ENCODE measurements at places on chromosomes 1 and 21.

- no peak for DNase-seq
These were observed 96.0 kb upstream of the GNG4 start for GRCh38 chr1:235745503-235746136.

DNA sequence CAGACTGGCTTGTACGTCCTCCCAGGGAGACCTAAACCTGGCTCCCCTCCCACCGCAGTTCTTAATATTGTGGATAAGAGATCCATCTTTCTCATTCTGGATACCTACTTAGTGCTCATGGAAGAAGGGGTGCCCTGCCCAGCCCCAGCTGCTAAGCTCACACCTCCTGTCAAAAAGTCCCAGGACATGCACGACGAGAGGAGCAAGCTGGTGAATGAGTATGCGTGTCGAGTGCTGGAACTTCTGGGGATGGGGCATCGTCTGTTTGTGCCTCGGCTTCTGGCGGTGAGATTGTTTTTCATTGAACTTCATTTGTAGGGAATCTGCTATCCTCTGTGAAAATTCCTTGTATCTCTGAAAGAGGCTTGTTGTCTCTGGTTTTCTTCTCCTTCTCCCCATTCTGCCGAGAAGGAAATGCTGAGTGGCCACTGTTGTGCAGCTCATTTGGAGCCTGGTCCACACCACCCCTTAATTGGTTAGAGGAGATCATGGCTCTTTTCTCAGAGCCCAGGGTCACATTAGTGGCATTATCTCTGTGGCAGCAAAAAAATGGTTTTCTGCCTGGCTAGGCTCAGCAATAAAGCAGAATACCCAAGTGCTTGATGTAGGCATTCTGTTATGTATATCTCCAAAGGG, 199.4 kb upstream of the CACYBP start:
- DNase-seq: no peak

DNA sequence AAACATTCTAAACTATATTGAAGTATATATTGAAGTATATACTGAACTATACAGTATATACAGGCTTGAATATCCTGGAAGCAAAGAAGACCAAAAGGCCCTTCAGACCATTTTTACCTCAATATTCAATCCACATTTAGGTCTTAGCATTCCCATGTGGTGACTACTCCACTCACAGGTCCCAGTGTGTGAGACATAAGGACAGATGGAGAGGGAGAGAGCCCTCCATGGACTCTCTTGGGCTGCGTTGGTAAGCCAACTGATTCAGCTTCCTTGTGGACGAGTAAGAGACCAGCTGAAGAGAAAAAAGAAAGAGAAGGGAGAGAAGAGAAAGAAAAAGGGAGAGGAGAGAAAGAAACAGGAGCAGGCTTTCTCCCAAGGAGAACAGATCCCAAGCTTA, 37.3 kb upstream of the ZRANB2 start:
- DNase-seq: no peak

GRCh38 chr1:157124855-157125254, 13.3 kb downstream of the ETV3 start:
- no peak for DNase-seq

- no peak for DNase-seq
These were observed 11.7 kb downstream of the TAGLN2 start for GRCh38 chr1:159913451-159914192.

- no peak for DNase-seq
These were observed 7.2 kb downstream of the C1orf116 start for GRCh38 chr1:207025146-207025880.

DNA sequence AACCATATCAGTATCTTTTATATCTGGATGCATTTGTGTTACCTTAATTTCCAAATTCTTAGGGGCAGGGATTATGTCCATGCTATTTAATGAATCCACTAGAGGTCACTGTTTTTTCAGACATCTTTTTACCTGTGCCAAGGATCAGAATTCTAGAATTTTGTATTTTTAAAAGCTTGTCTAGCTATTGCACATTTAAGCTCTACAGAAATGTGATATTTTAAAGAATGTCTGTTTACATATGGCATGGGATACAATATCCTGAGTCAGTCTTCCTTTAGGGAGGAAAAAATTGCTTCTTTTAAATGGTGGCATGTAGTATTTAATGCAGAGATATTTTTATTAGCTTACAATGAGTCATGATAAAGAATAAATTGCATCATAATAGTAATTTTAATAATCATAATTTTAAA, 11.3 kb downstream of the RPAP2 start:
- no peak for DNase-seq

- no peak for DNase-seq
These were observed 9.0 kb upstream of the SH3GLB1 start for GRCh38 chr1:86695400-86695799.

- DNase-seq: no peak
These were observed 72.8 kb upstream of the CD55 start for GRCh38 chr1:207248544-207249198.

- no peak for DNase-seq
These were observed 73.7 kb downstream of the TOR3A start for GRCh38 chr1:179155615-179156014.

- DNase-seq: peak; percentile 72
These were observed 72.7 kb downstream of the HUNK start for GRCh38 chr21:31945546-31945945.

DNA sequence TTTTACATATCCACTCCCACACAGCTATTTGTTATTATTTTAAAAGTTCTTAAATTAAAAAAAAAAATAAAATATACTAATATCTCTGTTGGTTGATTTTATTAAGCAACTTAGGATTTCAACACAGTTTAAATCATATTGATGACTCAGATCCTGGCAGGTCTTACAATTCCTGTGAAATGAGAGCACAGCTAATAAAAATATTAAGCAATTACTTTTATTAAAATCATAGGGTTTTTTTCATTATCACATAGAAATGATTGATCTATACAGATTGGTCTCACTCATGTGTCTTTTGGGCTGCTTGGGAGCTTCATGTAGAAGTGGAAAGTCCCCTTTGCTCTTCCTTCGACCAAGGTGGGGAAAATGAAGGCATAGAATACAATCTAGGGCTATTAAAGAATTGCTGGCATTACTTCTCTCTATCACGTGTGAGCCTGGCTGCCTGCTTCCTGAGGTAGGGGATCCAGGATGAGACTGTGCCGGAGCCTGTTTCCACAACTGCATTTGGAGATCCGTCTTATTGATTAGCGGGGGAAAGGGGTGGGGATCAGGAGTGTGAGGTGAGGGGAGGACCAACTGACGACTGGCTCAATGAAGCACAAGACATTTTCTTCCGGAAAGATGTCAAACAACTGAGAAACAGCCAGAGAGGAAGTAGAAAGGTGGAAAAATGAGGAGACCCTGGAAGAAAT, 858.0 kb downstream of the USP25 start:
- DNase-seq: no peak

GRCh38 chr1:51627672-51628071, 10.8 kb downstream of the OSBPL9 start:
- no peak for DNase-seq

DNA sequence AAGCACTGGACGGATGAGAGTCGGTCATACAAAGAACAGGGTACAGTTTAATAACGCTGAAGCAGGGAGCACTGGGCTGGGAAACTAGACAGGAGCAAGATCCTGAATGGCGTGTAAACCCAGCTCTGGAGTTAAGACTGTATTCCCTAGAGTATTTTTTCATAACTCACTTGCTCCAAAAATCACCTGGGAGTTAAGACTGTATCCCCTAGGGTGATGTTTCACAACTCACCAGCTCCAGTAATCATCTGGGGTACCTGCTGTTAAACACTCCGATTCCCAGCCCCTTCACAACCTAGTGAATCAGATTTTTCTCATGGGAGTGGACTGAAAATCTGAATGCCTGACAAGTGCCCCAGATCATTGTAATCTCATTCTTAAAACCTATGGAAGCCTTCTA, 123.2 kb downstream of the MAB21L3 start:
- DNase-seq: no peak

GRCh38 chr21:46393451-46393940, 65.2 kb upstream of the DIP2A start:
- DNase-seq: no peak

DNA sequence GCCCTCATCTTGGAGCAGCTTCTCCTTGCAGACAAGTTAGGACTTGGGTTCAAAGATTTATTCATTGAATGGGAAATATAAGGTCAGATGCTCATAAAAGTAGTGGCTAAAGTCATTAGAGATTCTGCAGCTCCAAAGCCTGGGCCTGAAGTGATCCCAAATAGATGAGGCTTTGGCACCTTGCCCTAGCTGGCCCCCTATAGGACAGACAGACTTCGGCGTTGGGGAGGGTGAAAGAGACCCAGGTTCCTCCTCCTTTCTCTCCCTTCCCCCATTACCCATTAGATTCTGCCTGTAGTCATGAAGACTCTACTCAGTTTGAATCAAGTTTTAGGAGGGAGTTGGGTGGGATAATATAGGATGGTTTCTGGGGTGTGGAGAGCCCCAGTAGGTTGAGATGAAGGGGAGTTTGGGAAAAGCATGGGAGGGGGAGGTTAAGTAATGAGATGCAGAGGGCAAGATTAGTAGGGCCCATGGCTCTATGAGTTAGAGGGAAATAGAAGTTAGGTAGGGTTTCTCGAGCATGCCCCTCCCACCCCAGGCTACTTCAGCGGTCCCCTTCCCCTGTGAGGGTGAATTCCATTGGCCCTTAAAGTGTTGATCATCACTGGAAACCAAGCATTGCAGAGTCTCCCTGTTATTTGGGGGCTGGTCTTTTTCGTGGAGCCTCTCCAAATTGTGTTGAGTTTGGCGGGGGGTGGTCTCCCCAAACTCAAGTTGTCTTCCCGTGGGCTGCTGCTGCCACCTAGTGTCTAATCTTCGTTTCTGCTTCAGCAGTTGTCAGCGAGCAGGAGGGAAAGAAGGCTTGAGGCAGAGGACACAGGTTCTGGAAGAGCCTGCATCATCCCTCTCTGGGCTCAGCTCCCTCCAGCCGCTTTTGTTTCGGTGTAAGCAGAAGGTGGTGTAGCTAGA, 2.1 kb upstream of the AHDC1 start:
- no peak for DNase-seq

DNA sequence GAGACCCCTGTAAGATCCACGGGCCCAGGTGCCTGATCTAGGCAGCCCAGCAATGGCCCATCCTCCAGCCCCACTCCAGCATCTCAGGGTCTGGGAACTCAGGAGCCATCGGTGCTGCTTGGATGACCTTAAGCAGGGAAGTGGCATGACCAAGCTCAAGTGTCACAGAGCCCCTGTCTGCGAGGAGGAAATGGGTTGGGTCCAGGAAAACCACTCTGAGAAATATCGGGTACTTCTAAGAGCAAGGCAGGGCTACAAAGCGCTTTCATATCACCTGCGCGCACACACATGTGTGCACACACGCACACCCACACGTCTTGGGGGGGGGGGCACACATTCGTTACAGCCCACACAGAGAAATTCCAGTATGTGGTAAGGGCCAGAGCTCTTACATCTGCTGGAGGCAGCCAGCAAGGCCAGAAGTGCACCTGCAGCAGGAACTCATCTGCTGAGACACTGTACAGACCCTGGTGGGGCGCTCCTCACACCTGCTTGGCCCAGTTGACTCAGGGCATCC, 32.6 kb upstream of the SPOCD1 start:
- DNase-seq: no peak

GRCh38 chr1:231364192-231364591, 26.1 kb downstream of the SPRTN start:
- no peak for DNase-seq

DNA sequence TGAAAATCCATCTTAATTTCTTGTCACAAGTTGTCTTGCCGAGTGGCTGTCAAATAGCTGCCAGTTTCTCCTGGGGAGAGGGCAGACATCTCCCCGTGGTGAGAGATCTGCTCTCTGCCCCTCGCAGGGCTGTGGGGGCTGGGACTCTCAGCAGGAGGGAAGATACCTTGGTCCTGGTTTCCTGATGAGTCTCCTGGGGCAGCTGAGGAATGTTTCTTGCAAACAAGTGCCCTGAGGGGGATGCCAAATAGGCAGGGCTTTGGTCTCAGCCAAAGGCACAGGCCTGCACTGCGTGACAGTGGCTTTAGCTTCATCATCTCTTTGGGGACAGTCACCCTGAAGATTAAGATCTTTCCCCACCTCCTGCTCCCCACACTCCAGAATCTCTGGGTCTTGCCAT, 40.9 kb downstream of the SYT6 start:
- DNase-seq: no peak

- DNase-seq: no peak
These were observed 6.6 kb downstream of the TADA1 start for GRCh38 chr1:166869318-166870099.

GRCh38 chr1:76668046-76668445, 199.2 kb upstream of the ST6GALNAC5 start:
- no peak for DNase-seq

GRCh38 chr1:117045644-117046043, 14.5 kb upstream of the TTF2 start:
- DNase-seq: no peak

DNA sequence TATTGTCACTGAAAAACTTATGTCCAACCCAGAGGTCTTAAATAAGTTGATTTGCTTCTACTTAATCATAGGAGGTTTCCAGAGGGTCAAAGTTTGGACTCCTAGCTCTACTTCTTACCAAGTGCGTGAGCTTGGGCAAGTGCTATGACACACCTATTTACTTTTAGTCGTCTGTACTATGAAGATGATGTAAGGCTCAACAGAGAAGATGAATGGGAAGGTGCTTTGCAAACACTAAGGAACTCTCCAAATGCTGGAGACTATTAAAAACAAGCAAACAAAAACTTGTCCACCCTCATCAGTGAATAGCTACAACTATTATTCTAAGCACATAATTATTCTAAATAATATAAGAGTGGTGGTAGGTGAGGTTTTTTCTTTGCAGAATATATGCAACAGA, 232.3 kb upstream of the USP24 start:
- DNase-seq: no peak

DNA sequence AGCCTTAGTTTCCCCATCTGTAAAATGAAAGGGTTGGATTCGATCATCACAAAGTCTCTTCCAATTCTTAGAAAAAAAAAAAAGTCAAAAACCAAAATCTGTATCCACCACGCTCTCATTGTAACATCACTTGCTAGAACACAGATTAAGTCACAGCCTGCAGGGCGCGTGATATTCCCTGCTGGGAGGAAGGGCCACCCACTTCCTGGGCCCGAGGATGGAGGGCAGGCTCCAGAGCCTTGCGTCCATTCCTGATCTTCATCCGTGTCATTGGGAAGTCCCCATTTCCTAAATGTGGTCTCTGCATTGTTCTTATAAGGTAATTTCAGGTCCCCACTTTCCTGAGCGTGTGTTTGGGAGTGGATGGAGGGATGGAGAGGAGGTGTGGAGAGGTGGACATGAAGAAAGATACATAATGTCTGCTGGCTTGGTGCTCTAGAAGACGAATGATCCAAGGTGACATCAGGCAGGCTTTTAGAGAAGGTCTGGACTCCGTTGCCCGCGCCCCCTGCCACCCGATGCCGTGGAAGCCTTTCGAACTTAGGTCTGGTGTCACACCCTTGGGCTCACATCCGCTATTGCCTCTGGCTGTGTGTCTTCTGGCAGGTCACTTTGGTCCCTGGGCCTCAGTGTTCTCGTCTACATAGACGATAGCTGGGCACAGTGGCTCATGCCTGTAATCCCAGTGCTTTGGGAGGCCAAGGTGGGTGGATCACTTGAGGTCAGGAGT, 56.1 kb downstream of the ATP5PO start:
- no peak for DNase-seq

Data from HFF-Myc (cell line).